Stimulated activated CD4-positive, alpha-beta T cell treated with anti-CD3 and anti-CD28 coated beads, Interleukin-15, amount 100 ng/mL, for 1 hour (primary cell): ENCODE measurements at places on chromosomes 2 and 18.

GRCh38 chr2:20494241-20494640 is 47.4 kb downstream of the RHOB start:
- DNase-seq = no peak

DNA sequence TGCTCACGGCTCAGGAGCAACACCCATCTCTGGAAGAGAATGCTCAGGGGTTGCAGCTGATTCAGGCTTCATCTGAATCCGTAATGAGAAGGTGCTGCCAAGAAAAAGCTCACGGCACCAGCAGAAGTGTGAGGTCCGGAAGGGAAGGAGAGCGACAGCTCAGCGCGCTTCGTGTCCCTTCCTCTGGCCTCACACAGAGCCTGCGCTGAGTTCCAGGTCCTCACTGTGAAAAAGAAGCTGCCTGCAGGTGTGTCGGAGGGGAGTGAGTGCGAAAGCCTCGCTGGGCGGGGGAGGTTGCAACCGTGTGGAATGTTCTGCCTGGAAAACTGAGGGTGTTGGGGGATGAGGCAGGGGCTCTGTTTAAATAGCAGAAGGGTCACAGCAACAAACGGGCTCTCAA is 76.2 kb upstream of the TWIST2 start:
- no peak for DNase-seq

DNA sequence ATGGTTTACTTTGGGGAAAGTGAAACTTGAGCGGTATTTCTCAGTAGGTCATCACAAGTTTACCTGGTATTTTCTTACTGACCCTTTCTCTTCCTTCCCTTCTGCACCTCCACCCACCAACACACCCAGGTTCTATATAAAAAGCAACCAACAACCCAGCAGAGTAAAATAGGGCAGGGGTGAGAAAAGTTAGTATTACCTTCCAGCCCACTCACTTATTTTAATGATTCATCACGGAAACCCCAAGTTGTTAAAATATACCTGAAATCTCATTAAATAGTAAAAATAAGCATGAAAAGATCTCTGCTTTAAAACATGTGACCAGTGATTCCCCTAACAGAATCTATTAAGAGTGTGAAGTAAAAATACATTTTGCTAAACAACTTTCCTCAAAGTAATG is 306.1 kb downstream of the ZEB2 start:
- no peak for DNase-seq

GRCh38 chr2:160362018-160362417 is 131.6 kb downstream of the RBMS1 start:
- no peak for DNase-seq

DNA sequence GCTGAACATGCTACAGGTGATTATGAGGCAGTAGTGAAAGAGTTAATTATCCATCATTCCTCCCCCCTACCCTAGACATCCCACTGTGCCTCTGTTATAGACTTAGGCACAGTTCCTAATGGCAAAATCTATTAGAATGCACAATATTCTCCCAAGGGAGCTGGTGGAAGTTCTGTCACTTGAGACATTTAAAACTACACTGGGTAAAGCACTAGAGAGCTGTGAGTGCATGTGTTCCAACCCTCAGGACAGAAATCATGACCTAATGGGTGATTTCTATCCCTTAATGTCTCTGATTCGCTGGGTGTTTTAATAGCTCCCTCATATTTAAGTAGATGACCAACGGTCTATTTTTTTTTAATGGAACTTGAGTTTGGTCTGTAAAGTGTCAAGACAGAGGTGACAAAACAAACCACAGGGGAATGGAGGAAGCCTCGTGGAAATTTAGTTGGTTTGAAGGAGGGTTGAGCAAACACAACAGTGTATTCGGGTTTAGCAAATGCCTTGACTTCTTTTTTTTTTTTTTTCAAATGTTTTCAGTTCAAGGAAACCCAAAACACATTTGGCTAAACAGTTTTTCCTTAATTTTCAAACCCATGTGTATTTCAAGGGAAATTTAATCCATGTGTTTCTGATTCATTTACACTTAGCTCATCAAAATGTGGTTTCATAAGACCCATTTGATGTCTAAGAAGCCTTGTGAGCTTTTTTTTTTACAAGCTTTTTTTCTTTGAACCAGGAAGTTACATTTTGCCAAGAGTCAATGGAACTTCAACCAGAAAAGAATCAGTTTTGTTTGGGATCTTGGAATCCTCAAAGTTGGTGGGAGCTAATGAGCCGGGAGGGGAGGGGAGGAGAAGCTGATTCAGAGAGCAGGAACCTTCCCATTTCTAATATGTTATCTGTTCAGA is 665.1 kb upstream of the ZEB2 start:
- no peak for DNase-seq

- no peak for DNase-seq
These were observed 355.1 kb downstream of the TXNL1 start for GRCh38 chr18:56283316-56283715.

DNA sequence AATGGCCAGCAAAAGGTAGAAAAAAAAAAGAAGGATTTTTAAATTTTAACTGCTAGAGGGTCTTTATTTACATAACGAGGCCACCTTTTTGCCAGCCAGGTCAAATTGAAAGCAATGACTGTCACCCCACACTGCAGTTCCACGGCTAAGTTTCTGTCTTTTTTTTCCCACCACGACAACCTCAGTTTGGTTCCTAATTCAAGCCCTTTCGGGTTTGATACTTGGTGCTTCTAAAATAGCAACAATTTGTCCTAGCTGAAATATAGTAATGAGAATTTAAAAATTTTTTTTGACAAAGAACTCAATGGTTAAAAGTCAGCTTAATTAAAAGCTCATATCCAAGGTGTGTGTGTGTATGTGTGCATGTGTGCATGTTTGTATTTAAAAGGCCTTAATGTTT is 16.4 kb upstream of the NMS start:
- no peak for DNase-seq

GRCh38 chr2:185245216-185245615 is 493.4 kb upstream of the FSIP2 start:
- no peak for DNase-seq

DNA sequence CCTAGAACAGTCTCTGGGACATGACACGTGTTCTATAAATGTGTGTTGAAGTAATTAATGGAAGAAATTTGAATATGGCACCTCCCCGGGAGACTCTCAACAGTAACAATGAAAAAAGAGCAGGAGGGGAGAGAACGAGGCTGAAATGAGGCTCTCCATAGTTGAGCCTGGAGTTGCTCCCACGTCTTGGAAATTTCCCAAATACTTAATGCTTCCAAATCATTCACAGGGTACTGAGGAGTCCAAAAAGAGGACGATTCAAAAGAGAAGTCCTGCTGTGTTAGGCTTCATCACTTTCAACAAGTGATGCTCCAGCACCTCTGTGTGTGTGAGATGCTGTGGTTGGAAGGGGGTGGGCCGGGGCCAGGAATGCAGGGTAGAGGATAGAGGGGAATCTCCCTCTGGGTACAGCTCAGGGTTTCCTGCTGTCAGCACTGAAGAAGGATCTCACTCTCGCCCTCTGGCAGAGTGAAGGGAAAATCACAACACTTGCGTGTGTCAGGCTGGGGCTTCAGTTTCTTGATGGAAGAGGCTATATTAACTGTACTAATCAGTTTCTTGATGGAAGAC is 18.1 kb upstream of the ZNF407 start:
- no peak for DNase-seq

DNA sequence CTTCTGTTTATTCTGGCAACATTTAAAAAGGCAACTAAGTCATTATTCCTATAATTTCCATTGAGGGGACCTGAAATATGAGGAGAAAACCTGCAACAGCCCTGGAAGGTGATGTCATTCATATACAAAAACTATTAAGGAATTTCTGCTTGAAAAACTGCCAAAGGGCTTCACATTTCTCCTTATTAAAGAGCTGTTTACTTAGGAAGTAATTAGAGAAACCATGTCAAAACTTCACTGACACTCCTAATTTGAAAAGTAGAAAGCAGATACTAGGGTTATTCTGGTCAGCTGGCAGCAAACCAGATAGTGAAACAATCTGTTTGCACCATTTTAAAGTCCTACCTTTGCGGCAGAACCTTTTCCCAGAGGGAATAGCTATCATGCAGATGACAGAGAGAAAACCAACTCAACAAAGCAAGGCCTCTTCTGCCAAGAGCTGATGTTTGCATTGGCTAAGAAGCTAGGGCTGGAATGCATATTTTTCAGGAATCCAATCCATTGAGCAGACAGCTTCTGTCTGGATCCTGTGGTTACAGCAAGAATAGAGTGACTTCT is 592.2 kb upstream of the SYT4 start:
- no peak for DNase-seq

- DNase-seq = no peak
These were observed 166.2 kb downstream of the ALK start for GRCh38 chr2:29755233-29755632.

DNA sequence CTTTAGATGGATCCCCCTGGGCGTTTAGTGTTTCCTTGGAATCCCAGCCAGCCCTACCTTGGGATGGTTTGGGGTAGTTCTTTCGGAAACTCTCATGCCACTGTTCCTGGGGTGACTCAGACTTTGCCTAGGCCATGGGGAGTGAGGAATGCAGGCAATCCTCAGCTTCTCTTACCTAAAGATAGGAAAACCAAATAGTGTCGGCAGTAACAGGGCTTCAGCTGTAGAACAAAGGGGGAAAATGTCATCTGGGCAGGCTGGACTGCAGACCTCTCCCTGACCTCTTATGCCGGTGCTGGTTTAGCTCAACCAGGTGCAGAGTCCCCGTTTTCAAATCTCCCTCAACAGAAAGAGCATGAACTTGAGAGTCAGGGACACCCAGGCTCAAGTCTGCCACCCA is 252.1 kb downstream of the TSN start:
- no peak for DNase-seq

DNA sequence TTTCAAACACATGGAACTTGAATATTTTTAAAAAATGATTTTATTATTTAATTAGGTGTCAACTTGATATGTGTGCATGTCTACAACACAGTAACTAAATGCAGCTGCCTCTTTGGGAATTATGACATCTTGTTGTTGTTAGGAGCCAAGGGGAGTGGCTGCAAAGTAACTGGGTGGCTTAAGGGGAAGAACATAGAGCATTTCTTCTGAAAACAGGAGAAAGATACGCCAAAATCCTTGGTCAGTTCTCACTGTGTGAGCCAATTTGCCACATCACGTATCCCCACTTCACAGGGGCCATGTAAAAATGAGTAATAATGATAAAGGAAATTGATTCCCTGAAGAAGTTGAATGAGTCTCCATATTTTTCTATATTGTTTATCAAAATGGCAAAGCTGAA is 309.8 kb upstream of the COL3A1 start:
- no peak for DNase-seq

DNA sequence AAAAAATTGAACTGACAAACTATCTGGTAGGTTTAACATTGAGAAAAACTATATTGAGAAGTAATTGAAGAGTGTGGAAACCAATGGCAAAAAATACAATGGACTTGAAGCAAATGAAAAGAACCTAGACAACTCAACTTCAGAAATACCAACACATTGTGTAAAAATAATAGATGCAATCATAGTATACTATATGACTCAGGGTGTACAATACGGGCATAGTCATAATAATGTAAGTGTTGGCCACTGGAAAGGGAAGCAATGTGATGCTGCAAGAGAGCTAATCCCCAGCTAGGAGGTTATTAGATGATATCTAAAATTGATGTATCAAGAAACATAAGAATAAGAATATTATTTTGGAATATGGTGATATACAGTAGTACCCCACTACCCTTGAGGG is 45.3 kb downstream of the SMAD7 start:
- DNase-seq = no peak

DNA sequence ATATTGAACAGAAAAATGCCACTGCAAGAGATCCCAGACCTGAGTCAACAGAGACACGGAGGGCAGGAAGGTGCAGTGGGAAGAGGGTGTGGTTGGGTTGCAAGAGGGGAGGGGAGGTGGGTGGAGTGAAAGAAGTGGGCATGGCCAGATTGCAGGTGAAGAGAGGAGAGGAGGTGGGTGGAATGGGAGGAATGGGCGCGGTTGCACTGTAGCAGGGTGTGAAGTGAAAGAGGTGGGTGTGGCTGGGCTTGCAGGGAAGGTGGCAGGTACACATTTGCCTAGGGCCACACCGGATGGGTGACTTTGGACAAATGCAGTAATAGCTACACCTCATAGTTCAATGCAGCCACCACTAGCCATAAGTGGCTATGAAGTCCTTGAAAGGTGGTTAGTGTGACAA is 71.1 kb downstream of the DOCK10 start:
- DNase-seq = no peak

DNA sequence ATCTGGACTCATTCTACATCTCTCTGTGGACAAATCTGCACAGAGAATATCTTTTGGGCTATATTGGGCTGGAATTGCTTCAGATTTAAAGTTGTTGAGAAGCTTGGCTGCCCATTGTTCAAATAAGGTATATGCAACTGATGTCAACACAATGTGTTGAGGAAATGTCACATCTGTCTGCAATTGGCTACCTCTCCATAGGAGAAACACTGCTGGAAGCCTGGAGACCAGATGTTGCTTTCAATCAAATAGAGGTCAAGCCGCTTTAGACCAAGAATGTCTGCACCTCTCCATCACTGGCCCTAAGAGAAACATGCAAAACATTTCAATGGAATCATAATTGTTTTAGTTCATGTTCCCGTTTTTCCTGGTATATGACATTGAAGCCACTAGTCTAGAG is 720.2 kb downstream of the SLC4A3 start:
- DNase-seq = no peak

DNA sequence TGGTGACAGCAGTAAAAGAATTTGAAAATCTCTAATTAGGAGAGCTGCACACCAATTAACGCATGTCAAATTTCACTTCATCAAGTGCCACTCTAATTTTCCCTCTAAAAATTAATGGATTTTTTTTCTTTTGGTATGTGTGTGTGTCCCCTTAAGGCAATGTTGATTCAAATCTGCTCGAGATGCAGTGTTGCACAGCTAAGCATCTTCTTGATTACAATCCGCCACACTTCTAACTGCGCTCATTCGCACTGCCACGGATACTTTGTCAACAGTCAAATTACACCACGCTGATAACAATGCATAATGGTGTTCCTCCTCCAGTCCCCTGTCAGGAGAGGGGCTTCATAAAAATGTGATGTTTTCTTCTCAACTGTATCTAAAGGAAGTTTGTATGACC is 261.4 kb downstream of the MEIS1 start:
- DNase-seq = no peak

DNA sequence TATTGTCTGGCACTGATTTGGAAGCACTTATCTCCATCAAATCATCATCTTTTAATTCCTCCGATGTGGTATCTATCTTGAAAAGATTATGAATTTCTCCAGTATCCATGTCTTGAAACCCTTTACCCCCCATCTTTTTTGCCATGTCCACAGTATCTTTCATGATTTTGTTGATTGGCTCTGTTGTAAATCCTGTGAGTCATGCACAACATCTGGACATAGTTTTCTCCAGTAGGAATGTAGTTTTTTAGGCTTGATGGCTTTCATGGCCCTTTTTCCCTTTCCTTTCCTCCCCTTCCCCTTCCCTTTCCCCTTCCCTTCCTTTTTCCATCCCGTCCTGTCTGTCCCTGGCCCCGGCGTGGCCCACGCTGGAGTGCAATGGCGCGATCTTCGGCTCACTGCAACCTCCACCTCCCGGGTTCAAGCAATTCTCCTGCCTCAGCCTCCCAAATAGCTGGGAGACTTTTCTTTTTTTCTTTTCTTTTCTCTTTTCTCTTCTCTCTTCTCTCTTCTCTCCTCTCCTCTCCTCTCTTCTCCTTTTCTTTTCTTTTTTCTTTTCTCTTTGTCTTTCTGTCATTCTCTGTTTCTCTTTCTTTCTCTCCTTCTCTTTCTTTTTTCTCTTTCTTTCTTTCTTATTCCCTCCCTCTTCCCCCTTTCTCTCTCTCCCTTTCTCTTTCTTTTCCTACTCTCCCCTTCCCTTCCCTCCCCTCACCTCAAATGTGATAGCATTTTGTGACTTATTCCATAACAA is 18.4 kb upstream of the ZNF638 start:
- DNase-seq = no peak

GRCh38 chr2:60504049-60504448 is 49.4 kb downstream of the BCL11A start:
- no peak for DNase-seq
